AG09309 (cell line): ENCODE measurements at places on chromosomes 12 and 14.

- no peak for DNase-seq
Observed at GRCh38 chr12:123041042-123041531, 60.6 kb downstream of the ARL6IP4 start.

- DNase-seq, result no peak
Observed at GRCh38 chr14:96564389-96564788, 62.2 kb downstream of the PAPOLA start.

DNA sequence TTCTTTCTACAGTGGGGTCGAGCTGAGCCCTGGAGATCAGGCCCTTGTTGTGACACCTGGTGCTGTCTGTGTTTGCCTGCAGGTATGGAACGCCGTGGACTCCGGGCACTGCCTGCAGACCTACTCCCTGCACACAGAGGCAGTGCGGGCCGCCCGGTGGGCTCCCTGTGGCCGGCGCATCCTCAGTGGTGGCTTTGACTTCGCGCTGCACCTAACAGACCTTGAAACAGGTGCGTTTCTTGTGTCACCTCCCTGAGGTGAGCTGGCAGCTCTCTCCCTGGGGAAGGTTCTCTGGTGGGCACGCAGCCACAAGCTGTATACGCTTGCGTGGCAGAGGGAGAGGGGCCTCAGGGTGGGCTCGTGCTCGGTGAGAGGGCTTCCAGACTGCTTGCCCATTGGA is 119.3 kb downstream of the BEGAIN start:
- no peak for DNase-seq

DNA sequence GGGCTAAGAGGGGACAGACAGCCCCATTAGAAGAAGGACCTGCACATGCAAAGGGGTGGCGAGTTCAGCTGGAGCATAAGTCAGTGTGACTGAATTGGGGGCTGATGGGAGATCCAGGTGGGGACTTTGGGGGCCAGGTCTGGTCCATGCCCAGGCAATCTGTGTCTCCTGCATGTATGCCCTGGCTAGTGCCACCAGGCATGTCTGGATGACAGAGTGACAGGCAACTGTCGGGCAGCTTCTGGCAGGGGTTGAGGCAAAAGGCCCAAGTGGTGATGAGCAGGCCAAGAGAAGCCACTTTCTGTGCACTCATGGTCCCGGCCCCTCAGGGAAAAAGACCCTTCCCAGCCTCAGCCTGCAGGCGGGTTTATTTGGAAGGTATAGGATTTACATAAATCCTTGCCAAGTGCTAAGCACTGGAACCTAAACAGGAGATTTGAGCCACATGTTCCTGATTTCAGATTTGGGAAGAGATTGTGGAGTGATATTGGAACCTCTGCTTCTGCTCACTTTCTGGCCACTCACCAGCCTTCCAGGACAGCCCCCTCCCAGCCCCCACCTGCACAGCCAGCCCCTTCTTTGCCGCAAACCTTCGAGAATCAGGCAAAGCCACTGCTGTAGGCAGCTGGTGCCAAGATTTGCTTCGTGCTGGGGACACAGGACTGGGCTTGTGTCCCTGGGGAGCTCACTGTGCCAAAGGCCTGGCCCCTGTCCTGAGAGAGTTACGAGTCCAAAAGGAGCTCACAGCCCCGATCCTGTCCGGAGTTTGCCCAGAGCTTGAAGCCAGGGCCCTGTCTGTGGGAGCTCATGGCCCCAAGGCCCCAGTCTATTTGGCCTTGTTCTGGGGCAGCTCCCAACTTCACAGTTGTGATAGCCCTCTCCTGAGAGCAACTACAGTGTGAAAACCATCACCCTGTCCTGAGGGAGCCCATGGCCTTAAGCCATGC is 232.5 kb upstream of the RTL1 start:
- DNase-seq, result no peak

- DNase-seq, result no peak
Observed at GRCh38 chr12:106915635-106916026, 40.1 kb upstream of the TMEM263 start.

DNA sequence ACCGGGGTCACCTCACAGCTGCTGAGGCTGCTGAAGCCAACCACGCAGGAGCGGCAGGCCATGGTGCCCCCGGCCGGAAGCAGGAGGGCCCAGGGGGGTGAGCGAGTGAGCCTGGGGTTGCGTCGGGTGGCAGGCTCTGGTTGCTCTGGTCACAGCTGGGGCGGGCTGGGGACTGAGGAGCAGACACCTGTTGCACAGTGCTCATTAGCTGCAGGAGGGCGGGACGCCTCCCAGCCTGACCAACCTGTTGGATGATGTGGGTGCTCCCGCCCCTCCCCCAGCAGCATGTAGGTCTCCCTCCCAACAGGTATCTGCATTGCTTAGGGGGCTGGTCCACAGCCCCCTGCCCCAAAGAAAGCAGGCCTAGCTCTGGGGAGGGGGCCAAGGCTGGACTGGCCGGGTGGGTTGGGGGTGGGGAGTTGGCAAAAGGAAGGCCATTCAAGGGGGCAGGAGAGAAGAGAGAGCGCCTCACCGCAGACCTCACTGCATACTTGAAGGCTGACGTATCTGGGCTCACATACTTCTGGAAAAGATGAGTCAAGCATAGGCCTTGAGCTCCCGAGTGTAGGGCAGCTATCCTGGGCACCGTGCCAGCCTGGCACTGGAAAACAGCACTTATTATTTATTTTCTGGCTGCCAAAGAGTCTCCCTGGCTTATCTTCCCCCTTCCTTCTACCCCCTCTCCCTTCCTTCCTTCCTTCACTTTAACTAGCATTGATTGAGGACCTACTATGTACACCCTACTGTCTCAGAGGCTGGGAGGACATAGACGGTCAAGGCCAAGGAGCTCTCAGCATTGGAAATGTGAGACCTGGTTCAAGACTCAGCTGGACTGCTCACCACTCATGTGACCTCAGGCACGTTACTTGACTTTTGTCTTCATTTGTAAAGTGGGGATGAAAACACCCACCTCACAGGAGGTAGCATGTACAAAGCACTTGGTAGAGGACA is at the start of gene KRT80:
Gene KRT80 (minus strand): TSS at position 174 of the 951 bp plus-strand sequence. CDS start 112 bp downstream, at position 62.
- peak; percentile 99 for DNase-seq

GRCh38 chr14:76910371-76910890 is 84.2 kb downstream of the LRRC74A start:
- DNase-seq, result no peak

GRCh38 chr12:92208613-92209121 is 63.0 kb upstream of the BTG1 start:
- peak; percentile 56 for DNase-seq

GRCh38 chr12:85883763-85884162 is 9.7 kb downstream of the NTS start:
- no peak for DNase-seq

- no peak for DNase-seq
Observed at GRCh38 chr14:22375321-22375930, 213.6 kb downstream of the DAD1 start.

DNA sequence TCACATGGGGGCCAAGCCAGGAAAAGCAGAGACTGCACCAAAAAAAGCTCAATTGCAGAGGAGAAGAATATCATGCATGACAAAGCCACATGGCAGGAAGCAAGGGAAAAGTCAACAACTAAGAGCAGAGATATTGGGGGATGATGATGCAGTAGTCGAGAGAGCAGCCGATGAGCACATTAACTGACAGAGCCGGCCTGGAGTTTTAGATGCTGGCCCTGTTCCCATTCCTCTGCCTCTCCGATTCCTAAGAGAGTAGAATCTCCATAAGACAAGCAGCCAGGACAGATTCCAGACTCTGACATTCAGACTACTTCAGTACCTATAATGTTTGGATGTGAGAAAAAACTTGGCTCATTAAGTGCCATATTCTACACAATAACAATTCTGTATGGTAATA is 155.9 kb downstream of the KCNH5 start:
- DNase-seq, result no peak

- DNase-seq, result no peak
Observed at GRCh38 chr12:6664902-6665301, 2.0 kb upstream of the ING4 start.

- peak; percentile 7 for DNase-seq
Observed at GRCh38 chr12:21607701-21608100, 3.1 kb upstream of the GYS2 start.

GRCh38 chr12:107666009-107666408 is 19.6 kb upstream of the PWP1 start:
- DNase-seq, result no peak

GRCh38 chr14:103868242-103868897 is 21.0 kb upstream of the PPP1R13B start:
- DNase-seq, result no peak

DNA sequence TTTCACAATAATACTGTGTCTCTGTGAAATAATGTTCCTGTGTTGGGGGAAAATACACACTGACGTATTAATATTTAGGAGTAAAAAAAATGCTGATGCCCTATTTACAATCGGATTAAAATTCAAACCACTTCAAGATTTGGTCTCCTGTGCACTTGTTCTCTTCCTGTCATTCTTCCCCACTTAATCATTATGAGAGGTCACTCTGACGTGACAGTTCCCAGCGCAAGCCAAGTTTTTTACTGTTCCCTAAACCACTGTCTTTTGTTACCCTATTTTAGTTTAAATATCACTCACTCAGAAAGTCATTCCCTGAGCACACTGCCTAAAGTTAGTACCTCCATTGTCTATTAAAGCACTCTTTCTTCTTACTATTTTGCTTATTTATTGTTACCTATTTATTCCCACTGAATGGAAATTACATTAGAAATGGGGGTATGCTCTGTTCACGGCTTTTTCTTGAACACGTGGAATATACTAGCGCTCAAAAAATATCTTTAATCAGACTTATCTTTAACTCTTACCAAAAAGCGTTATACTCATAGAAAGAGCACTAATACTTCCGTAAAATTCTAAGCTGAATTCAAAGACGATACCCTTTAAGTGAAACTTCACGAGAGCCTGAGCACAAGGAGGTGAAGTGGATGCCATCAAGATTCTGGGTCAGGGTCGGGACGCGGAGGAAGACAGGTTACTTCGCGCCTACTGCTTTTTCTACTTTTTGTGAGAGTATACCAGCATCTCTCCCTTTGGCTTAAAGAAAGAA is 670 bp upstream of the PSMA3 start:
- DNase-seq, result no peak

GRCh38 chr12:13504074-13504473 is 307.5 kb downstream of the EMP1 start:
- no peak for DNase-seq

DNA sequence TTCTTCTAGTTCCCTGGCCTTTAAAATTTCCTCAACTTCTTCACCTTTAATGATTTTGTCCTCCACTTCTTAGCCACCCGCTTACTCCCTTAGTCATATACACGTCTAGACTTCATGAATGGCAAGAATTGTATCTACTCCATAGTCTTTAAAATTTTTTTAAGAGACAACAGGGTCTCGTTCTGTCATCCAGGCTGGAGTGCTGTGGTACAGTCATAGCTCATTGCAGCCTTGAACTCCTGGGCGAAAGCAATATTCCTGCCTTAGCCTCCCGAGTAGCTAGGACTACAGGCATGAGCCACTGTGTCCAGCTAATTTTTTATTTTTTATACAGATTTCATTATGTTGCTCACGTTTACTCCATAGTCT is 47.9 kb downstream of the BBS10 start:
- DNase-seq, result no peak

GRCh38 chr14:55430024-55430690 is 10.3 kb downstream of the TBPL2 start:
- DNase-seq, result peak; percentile 63

DNA sequence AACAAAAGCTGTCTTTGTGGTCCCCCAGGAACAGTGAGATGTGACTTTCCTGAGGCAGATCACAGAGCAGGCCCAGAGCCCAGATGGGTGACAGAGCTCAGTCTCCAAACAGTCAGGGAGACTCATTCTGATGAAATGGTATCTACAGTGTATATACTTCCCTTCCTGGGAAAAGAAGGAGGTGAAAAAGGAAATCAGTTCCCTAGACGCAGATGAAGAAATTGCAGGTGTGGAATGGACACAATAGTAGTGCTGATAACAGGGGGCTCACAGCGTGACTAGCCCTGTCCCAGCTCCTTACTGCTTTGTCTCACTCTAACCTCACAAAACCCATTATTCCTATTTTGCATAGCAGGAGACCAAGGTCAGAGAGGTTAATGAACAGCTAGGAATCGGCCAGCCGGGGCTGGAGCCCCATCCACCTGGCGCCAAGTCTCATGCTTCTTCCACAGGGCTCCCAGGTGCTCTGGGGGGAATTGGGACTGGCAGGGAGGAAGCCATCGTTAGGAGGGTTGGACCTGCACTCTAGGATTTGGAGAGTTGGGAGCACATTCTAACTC is 11.9 kb downstream of the KCNH3 start:
- no peak for DNase-seq

- DNase-seq, result no peak
Observed at GRCh38 chr14:104178279-104178678, 39.9 kb downstream of the KIF26A start.

DNA sequence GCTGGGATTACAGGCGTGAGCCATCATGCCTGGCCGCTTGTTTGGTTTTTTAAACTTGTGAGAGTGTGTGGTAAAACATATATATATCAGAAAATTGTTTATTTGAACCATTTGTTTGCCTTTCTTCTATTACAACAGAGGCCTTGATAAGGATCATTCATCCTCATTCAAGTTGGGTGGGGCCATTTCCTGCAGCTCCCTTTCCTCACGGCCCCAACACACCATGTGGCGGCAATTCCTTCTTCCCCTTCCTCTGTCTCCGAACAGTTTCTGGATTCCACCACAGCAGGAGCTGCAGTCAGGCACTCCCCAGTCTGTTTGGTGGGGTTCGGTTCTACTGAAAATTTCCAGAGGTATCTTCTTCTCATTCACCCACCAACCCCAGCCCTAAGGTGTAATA is 42.0 kb upstream of the RASSF3 start:
- no peak for DNase-seq

DNA sequence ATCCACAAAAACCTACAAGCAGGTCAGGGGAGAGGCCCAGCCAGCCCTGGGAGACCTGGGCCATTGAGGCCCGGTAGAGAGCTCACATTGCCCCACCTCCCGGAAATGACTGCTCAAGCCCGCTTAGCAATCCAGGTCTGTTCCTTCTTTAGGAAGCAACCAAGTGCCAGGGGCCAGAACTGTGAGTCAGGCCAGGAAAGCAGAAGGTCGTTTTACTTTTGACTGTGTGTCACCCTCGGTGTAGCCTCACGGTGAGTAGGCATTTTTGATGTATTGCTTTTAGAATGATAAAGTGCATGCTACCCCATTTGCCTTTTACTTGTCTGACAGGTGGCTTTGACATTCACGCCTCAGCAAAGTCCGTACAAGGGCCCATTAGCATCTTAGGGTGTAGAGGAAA is 25.4 kb upstream of the PWP1 start:
- DNase-seq, result no peak

DNA sequence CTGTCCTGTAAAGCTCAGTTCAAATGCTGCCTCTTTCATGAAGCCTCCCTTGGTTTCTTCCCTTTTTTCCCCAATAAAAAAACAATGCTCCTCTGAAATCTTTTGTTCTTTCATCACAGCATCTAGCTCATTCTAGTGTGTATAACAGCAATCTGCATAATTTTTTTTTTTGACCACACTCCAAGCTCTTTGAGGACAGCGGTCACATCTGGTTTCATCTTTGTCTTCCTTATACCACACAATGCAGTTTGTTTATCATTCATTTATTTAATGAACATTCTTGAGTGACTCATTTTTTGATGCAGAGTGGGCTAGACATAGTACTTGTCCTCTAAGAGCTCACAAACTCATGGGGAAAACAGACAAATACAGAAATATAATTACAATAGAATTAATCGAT is 7.3 kb downstream of the GNG2 start:
- DNase-seq, result no peak
